ENCODE measurements at places on chromosomes 5 and 9.

GRCh38 chr5:148002451-148002850, 61.3 kb upstream of the SPINK5 start:
- DNase-seq, result no peak

- DNase-seq, result no peak
Measured at GRCh38 chr9:83935276-83935935, 14.2 kb upstream of the KIF27 start.

- no peak for DNase-seq
Measured at GRCh38 chr5:135161221-135161620, 127.2 kb upstream of the PITX1 start.

DNA sequence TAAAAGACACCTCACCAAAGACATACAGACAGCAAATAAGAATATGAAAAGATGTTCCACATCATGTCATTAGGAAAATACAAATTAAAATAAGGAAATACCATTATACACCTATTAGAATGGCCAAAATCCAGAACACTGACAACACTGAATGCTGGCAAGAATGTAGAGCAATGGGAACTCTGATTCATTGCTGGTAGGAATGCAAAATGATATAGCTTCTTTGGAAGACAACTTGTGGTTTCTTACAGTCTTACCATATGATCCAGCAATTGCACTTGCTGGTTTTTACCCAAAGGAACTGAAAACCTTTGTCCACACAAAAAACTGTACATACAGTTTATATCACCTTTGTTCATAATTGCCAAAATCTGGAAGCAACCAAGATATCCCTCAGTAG, 6.5 kb downstream of the TMEM161B start:
- no peak for DNase-seq

- DNase-seq, result peak; percentile 39
Measured at GRCh38 chr9:137295238-137295811, 6.7 kb downstream of the NRARP start.

- no peak for DNase-seq
Measured at GRCh38 chr5:90055831-90056328, 353.7 kb downstream of the CETN3 start.

DNA sequence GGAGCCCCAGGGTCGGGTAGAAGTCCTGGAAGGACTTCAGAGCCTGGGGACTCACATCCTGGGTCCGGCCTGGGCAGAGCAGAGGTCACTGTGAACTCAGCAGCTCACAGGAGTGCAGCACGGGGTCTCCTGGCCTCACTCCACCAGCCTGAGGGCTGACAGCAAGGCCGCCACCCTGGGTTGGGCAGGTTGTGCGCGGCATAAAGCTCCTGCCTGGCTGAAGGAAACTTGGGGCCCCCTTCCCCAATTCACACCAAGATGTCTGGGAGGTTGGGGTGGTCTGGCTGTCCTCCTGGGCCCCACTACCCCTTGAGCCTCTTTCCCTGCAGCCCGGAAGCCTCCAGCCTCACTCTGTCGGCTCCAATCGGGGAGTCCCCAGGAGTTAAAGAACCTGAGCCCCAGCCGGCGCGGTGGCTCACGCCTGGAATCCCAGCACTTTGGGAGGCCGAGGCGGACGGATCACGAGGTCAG, 2.1 kb downstream of the LCN15 start:
- no peak for DNase-seq

DNA sequence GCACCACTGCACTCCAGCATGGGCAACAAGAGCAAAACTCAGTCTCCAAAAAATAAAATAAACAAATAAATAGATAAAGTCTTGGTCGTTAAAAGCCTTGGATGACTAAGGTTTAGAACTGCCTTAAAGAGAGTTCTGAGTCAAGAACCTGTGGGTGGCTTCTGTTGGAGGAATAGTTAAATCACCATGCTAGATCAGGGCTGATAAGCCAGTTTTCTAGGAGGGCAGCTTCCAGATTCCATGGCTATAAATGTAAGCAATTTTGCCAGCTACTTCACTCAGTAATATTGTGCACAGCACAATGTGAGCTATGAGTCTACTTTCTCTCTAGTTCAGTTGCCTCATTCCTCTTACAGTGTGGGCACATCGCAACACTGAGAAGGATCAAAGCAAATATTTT, 242.1 kb upstream of the NUDT12 start:
- no peak for DNase-seq

DNA sequence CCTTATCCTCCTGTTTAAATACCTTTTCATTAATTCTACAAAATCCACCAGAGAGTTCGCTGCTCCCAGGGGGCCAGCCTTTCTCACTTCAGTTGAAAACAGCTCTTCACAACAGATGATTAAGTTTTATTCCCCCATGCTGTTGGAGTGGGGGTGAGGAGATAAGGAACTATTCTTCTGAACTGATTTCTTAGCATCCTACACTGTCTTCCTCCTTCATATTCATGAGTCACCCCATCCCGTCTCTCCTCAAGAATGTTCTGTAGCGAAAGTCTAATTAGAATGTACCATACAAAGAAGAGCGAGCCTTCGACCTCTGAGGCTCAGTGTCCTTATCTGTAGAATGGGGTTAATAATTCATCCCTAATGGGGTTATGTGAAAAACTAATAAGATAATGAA, 138.0 kb downstream of the PIK3R1 start:
- no peak for DNase-seq

- no peak for DNase-seq
Measured at GRCh38 chr5:168557389-168557788, 21.8 kb downstream of the PANK3 start.

GRCh38 chr5:69468631-69469030, 24.0 kb upstream of the OCLN start:
- DNase-seq, result no peak
